Activated T-cell treated with anti-CD3 and anti-CD28 coated beads, Interleukin-2, amount 50 U/mL, for 4 hours (primary cell): ENCODE measurements at places on chromosomes 7 and 10.

DNA sequence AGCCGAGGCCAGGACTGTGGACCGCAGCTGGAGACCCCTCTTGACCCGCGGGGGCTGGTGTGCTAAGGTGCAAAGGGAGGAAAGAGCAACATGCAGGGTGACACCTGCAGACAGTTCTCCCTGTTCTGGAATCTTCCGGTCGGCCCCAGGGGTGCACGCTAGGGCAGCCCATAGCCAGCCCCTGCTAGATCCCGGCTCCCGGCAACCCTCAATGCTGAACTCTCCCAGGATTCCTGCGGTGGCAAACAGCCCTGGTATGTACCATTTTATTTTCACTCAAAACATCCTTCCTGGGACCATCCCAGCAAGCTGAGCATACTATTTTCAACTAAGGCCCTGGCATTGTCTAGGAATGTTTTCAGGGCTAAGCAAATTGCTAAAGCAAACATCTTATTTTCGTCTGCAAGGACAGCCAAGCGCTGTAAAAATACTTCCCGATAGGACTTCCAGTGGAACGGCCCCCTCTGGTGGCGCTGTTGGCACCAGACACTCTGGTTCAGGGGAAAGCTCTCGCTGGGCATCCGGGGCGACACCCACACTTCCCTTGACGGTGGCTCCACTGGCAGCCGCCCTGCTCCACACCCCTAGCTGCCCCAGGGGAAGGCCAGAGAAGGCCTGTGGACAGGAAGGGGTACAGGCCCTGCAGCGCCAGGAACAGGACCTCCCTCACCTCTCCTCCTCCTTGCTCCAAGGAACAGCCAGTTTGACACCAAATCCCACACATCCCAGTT is 99.4 kb downstream of the CTBP2 start:
- DNase-seq: no peak

DNA sequence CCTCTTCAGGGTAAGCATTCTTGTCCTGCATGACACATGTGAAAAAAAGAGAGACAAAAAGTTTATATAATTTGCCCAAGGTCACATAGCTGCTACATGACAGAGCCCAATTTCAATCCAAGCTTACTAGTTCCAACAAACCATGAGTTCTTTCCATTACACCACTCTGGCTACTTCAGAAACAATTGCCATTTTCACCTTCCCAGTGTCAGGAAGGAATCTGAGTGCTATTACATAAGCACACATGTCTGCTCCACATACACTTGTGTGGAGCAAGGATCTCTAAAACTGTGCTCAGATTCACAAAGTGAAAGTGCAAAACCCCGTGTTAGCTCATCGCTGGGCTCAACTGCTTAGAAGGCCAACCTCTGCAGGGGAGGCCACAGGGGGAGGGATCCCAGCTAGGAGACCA is 356.2 kb upstream of the NFE2L3 start:
- no peak for DNase-seq

- no peak for DNase-seq
Observed at GRCh38 chr7:38020121-38020785, 99.8 kb downstream of the EPDR1 start.

DNA sequence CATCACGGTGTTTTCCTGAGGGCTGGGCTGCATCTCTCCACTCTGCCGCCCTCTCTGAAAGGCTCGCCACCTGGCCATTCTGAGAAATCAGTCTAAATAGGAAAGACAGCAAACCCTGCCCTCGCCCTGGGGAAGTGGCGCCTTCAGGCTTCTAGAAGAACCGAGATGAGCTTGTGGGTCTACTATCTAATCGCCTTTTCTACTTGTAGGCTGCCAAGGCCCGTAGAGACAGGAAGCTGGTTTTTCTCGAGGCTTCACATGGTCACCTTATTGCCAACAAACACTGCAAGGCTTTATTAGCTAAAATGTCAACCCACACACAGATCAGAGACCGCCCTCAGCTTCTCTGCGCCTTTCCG is 21.4 kb downstream of the LAT2 start:
- DNase-seq: no peak

- no peak for DNase-seq
Observed at GRCh38 chr7:128004623-128005022, 26.6 kb downstream of the LRRC4 start.

- no peak for DNase-seq
Observed at GRCh38 chr10:123019941-123020703, 11.3 kb downstream of the ACADSB start.

DNA sequence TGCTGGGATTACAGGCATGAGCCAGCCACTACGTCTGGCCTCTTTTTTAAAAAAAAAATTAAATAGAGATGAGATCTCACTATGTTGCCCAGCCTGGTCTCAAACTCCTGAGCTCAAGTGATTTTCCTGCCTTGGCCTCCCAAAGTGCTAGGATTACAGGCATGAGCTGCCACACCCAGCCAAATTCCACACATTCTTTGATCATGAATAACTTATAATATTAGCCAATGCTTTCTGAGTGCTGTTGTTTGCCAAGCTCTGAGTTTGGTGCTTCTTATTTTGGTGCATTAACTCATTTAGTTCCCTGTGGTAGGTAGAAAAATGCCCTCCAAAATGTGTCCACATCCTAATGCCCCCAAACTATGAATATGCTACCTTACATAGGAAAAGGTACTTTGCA is 47.2 kb upstream of the MKI67 start:
- DNase-seq: no peak

- no peak for DNase-seq
Observed at GRCh38 chr7:76074972-76075370, 27.1 kb downstream of the MDH2 start.

- no peak for DNase-seq
Observed at GRCh38 chr10:89921403-89921802, 220.0 kb downstream of the KIF20B start.

- DNase-seq: no peak
Observed at GRCh38 chr10:1208366-1209311, 152.5 kb downstream of the WDR37 start.

- no peak for DNase-seq
Observed at GRCh38 chr10:131270461-131271190, 40.9 kb downstream of the TCERG1L start.

DNA sequence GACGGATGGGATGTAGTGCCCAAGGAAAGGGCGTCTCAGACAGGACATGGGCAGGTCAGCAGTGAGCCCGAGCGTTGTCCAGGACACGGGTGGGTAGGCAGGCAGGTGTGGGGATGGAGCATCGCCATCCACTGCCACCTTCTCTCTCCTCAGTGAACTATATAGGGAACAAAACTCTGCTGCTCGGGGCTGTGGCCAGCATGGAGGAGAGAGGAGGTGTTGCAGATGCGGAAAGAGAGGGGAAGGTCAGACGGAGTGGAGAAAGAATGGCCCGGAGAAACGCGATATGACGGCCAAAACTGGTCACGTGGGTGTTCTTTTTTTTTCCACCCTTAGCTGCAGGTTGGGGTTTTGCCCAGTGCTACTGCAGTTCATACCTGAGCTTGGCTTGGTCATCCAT is 71.2 kb downstream of the GRID1 start:
- DNase-seq: no peak

GRCh38 chr10:91528768-91529167 is 104.1 kb downstream of the PPP1R3C start:
- DNase-seq: no peak

DNA sequence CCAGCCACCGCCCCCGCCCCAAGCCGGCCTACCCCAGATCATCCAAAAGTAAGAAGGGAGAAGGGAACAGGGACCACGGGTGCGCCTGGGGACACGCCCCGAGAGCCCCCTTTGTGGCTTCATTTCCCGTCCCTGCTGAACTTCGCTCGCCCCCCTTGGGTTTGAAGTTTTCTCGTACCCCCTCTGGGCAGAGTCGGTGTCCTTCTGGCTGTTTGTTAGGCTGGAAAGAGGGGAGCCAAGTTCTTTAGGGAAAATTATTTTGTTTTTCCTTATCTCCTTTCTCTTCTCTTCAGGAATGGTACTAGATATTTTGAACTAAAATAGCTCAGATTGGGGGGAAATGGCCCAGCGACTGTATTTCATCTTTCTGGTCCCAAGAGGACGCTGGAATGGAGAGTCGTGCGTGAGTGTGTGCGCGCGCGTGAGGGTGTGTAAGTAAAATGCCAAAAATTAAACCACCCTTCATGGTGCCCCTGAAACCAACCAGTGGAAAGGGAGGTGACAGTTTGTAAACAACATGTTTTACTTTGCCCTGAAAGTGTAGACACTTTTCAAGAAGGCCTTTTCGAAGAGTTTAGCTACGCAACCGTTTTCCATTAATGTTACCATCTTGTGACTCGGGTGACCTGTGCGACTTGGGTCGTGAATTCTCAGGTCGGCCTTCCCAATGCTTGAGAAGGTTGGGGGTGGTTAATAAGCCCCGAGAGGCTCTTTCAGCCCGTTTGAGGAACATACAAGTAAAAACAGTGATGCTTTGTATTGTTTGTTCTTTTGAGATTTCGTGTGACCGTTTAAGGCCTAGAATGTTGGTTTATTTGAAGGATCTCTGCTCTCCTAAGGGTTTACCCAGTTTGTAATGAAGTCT is 694 bp downstream of the RBM20 start:
- no peak for DNase-seq

DNA sequence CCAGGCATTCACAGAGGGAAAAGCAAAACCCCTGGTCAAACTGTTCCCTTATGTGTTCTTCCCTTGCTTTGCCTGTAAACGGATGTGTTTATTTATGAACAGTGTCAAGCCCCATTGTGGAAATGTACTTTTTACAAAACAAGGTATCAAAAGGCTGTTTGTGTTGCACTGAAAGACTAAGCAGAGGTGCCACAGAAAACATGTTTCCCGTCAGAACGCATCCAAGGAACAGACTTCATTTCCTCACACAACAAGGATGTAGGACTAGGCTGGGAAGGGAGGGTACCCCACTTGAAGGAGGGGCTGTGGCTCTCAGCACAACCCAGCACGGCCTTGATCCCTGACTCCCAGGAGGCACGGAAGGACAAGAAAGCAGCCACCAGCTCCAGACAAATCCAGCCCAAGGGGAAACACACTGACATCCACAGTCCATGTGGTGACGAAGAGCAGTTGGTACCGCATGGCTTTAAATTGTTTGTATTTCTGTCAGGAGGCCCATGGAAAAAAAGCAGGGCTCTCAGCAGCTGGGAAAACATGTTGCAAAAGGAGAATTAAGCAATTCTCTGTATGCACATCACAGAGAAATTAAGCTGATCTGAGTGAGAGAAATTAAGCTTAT is 85.6 kb downstream of the RNF216 start:
- no peak for DNase-seq

- no peak for DNase-seq
Observed at GRCh38 chr10:1393481-1393880, 337.3 kb downstream of the WDR37 start.

- DNase-seq: no peak
Observed at GRCh38 chr10:58385784-58386112, 538 bp downstream of the TFAM start.

DNA sequence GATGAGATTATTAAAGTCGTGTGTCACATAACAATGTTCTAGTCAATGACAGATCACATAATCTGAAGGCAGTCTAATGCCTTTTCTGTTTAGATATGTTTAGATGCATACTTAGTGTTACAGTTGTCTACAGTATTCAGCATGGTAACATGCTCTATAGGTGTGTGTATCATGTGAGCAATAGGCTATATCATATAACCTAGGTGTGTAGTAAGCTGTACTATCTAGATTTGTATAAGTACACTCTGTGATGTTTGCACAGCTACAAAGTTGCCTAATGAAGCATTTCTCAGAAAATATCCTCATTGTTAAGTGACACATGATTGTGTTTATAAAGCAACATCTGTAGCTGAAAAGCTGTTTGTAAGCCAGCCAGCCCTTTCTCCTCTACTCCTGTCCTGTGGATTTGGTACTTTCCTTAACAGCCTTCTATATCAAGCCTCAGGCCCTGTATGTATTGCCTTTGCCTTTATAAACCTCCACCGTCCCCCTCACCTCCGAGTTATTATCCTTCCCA is 6.3 kb downstream of the HECTD2 start:
- DNase-seq: no peak

DNA sequence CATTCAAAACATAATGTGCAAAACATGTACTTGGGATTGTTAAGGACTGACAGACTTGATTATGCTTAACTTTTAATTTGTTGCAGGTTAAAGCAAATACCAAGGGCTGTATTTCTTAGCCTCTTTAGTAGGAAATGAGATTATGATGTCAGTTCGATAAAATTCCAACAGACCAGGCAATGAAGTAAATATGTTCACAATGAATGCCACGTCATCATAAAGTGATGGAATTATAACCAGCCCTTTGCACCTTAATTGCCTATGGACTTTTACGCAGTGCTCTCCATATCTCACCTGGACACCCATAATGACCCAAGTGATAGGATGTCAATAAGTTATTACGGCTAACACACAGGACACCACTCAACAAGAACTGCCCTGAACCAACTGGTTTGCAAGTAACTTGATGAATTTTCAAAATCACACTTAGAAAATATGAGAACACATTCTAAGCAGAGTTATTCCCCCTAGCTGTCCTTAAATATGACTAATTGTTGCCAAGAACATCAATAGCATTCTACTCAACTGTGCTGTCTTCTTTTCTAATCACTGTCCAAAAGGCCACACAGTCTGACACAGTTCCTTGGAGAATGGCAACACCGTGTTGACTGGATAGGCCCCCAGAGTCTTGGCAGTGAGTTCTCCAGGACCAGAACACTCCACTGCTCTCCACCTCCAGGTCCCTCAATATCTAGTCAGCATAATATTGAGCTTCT is 115.0 kb downstream of the CHCHD3 start:
- DNase-seq: no peak

GRCh38 chr10:76309070-76309469 is 877.6 kb downstream of the LRMDA start:
- no peak for DNase-seq

DNA sequence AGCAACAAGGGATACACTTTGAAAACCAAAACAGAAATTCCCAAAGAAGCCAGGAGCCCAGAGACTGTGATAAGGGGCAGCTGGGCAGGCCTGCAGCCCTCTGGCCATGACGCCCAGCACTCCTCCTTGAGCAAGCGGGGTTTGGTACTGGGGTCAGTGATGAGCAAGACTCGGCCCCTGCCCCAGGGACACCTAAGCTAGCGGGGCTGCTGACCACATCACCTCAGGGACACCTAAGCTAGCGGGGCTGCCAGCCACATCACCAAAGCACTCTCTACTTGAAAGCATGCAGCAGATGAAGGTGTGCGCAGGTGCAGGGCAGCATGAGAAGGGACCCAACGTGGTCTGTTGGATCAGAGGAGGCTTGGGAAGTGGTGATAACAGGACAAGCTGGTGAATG is 108.0 kb upstream of the PPP2R2D start:
- DNase-seq: no peak

DNA sequence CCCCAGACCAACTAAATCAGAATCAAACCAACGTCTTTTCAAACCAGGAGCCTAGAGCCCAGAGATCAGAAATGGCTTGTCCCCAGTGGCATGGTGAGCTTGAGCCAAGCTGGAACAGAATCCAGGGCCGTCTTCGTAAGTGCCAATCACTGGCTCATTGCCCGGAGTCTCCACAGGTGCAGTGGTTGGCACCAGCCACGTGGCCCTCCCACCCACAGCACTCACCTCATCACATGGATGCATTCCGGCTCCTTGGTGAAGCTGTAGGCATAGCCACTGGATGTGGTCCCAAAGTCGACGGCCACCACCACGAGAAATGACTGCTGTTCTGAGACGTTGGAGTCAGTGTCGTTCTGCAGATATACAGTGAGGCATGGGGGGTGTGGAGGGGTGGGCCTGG is 37.4 kb downstream of the HSPA12A start:
- DNase-seq: no peak

GRCh38 chr7:27176524-27176845 is 2.4 kb upstream of the HOXA10 start:
- DNase-seq: no peak

GRCh38 chr7:93551063-93551895 is 23.2 kb downstream of the CALCR start:
- DNase-seq: no peak
